LHCN-M2 (cell line): ENCODE measurements at places on chromosomes 13 and 19. TPM values are rescaled to one million over a fixed set of nuclear protein-coding genes. Genes with fewer than 3 reads are reported as not detected.

The ZNF701 gene
- 6.5 and 8.0 TPM in 2 replicates for total RNA-seq

The MBD3L2 gene
- not detected in 2 replicates for total RNA-seq

The CCDC70 gene
- not detected in 2 replicates for total RNA-seq

The RNF113B gene
- total RNA-seq = not detected in 2 replicates
